ENCODE measurements at places on chromosomes 4 and X.
A peak's percentile ranks its signal among the peaks of the same experiment; 100 is the strongest.

DNA sequence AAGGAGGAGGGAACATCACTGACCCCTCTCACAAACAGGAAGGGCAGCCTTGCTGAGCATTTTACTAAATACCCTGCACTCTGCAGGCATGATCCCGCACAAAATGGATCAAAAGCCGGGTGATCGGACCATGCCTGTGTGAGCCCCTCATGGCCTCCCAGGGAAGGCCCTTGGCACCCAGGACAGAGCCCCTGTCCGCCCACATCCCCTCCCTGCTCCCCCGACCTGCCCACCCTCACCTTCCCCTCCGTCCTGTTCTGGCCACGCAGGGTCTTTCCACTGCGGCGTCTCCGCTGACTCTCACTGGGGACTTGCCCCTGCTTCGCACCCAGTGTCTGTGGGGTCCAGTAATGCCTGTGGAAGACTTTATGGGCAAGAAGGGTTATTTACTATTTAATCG lies 105.0 kb downstream of the HMX1 start:
- DNase-seq: no peak

DNA sequence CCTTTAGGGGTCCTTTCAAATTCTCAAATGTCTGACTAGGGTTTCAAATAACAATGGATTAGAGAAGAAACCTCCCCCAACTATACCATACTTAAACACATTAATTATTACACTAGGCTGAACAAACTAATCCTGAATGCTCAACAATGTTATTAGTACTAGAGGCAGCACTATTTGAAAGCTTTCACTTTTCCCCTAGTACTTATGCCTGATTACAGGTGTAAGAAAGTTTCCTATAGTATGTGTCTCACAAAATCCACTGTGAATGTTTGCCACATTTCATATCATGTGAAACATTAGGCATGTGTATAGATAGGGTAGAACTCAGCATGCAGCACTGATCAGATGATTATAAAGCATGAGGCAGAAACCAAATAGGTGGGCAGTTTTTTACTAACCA lies 336.2 kb downstream of the ZNF674 start:
- DNase-seq: no peak

DNA sequence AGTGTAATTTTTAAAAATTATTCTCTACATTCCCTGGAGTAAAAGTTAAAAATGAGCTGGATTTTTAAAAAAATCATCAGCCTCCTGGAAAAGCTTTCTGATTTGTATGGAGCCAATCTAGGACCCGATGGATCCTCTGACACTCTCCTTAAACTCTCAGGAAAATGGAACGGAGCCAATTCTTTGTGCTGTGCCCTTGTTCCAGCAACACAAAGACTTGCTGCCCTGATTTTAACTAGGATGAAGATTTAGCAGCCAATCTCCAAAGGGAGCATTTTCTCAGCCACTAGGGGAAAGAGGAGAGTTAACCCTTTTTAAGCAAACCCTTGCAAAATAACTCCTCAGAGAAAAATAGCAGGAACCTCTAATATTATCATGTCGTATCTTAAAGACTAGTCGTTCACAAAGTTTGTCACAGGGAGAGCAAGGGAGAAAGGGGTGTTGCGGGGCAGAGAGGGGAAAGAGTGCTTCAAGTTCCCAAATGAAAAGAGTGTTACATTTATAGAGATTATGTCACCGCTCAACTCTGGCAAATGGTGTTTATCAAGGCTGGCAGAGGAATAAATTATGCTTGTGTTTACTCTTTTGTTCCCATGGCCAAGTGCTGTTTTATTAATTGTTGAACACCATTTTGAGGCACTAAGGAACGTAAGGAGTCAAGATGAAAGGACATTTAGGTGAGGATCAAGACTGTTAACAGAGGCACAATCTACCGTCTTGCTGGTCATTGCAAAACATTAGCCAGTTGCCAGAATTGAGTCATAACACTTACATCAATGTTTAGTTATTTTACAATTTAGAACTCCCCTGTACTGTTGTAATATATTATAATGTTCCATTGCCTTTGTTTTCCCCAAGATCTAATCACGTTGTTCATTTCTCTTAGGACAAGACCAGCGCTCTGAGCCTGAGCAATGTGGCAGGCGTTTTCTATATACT lies 250.7 kb downstream of the THOC2 start:
- no peak for DNase-seq

DNA sequence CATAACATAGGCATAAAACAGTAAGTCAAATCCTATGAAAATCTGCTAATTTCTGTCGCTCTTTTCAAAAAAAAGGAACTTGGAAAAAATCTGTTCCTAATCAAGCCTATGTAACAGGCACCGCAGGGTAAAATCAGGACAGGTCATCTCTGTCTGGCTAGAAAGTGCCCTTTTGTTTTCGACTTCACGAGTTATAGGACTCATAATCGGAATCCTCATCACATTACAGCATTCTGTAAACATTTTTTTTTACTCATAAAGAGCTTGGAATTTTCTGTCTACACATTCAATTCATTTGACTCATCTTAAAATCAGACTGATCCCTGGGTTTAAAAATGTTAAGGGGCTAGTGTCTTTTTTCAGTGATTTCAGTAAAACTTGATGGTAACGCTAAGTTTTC lies 181.7 kb upstream of the TBC1D9 start:
- no peak for DNase-seq

- DNase-seq: no peak
Measured at GRCh38 chr4:7127576-7127975, 59.7 kb upstream of the GRPEL1 start.

DNA sequence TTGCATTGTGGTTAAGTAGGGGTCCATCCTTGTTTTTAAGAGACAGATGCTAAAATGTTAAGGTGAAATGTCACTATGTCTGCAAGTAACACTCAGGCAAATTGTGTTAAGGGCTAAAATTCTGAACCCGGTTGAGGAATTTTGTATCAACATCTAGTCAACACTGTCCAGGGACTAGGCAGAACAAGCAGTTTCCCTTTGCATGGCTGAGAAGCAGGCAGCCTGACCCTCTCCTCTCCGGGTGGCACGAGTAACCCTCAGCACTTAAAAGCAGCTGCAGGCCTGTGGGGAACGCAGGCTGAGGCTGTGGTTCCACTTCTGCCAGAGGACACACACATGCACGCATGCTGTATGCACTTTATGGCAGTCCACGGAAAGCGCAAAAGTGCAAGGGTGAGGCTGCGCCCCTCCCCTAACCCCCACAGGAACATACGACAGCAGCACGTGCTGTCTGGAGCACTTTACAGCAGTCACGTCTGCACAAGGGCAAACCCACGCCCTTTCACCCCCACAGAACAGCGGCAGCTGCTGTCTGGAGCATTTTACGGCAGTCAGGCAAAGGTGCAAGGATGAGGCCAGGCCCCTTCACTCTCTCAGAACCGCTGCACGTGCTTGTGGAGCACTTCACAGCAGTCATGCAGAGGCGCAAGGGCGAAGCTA lies 619 bp upstream of the MPC1L start:
- DNase-seq: no peak

DNA sequence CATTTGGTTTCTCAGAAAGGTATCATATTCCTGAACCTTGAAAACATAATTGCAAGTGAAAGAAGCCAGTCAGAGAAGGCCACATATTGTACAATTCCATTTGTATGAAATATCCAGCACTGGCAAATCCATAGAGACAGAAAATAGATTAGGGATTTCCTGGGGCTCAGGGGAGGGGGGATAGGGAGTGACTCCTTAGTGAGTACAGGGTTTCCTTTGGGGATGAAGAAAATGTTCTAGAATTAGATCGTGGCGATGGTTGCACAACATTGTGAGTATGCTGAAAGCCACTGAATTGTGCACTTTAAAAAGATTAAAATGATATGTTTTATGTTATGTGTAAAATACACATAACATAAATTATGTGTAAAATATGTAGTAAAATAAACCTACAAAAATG lies 10.3 kb downstream of the XPNPEP2 start:
- DNase-seq: no peak

GRCh38 chrX:96568071-96568470 lies 116.6 kb upstream of the DIAPH2 start:
- DNase-seq: no peak

DNA sequence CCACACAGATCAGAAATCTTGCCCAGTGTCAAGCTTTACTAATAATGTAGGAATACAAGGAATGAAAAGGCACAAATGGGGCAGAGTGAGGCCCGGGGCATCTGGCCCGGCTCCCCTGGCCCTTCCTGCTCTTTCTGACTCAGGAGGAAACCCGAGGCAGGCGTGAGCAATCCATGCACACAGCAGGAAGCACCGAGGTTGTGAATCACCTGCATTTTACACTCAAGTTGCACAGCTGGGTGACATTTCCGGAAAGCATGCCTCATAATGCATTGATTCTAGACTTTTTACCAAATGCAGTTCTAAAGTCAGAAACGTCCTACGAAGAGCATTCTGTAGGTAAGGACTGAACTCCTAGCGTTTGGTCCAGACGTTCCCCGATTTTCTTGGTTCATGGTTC lies 38.9 kb downstream of the PRIMPOL start:
- DNase-seq: no peak

DNA sequence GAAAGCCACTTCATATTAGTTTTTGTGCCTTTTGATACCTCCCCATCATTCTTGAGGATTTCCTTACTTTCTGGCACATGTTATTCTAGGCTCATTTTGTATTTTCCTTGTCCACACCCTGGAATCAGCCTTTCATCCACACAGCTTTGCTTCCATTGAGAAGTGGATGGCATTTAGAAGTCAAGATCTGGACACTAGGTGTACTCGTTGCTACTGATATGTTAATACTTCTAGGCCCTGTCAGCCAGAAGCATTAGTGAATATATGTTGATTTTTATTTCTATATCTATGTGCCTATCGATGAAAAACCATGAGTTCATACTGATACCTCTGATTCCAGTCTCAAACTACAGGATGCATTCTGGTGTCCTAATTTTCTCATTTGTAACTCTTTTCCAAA lies 73.2 kb downstream of the ARHGAP24 start:
- no peak for DNase-seq

- no peak for DNase-seq
Measured at GRCh38 chrX:24117258-24117657, 32.3 kb upstream of the ZFX start.

- peak; percentile 22 for DNase-seq
Measured at GRCh38 chr4:8401665-8402064, 38.9 kb downstream of the ACOX3 start.

DNA sequence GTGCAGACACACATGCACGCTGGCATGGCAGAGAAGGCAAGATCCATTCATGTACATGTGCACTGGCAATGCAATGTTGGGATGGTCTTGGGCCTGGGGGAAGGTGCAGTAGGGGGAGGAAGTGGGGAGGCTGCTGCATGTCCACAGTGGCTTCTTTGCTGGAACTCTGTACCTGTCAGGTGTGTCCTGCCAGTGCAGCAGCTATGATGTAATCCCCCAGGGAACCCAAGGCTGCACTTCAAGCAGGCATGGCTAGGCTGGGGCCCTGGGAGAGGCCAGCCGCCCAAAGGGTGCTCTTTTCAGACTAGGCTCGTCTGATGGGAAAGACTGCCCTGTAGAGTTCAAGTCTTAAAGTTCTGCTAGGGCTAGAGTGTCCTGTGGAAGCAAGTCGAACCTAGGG lies 1304.0 kb downstream of the FAM133A start:
- DNase-seq: no peak

DNA sequence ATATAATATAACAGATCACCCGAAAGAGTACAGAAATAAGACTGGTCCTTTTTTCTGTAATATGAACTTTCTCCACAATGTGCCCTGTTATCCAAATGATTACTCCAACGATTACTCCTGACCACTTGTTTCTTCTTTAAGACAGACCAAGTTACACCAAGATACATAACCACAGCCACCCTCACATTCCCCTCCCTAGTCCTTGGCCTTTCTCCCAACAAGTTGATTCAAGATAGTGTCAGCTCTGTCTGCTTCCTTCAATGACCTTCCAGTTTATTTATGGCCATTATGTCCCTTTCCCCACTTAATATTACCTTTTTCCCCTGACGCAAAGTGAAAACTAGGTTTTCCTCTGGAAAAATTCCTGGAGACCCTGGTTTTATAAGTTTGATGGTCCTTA lies 397.2 kb downstream of the FAM47B start:
- DNase-seq: no peak

- peak; percentile 83 for DNase-seq
Measured at GRCh38 chrX:77785486-77786364, at the start of gene ATRX. ATRX (minus strand) TSS chrX:77786216; CDS start chrX:77786001, 215 bp downstream.

DNA sequence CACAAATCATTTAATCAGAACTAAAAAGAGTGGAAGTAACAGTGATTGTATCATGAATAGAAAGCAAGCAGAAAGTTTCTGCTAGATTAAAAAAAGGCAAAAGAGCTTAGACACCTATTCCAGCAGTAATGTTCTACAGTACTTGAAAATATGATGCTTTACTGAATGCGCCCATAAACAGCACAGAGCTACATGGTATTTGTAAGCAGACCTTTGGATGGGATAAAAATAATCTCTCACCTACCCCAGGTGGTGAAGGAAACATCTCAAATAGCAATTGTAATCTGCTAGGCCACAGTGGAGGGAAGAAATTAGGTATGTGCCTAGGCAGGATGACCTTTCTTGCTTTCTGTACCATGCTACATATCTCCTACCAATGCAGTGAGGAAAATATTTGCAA lies 280.9 kb upstream of the PRKX start:
- DNase-seq: no peak

DNA sequence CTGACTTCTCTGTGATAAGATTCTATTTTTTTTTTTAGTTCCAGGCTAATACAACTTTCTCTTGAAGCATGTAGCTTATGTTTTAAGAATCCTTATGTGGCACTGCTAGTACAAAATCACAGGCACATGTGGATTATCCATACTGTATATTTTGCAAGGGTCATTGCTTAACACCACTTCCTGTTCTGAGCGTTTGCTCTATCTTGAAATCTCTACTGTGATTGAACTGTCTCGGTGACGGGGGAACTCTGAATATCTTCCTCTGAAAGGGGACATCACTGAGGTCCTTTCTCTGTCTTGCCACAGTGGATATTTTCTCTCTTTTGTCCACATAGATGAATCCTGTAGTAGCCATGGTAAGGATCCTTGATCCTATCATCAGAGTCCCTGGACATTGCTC lies 2.1 kb upstream of the WFS1 start:
- no peak for DNase-seq

DNA sequence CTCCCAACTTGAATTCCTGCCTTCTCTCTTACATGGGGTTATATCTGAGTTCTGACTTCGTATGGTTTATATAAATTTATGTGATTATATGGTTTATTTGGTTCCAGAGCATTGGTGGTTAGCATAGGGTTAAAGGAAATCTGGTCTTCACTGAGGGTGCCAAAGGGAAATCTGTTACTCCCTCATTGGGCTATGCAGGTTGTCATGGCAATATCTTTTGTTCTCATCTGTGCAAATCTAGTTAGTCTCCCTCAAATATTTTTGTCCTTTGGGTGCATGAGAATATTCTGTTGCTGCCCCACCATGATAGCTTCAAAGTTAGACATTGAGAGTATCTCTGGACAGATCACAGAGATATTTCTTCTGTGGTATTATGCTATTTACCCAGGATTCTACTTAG lies 71.8 kb upstream of the OTUD4 start:
- DNase-seq: no peak

DNA sequence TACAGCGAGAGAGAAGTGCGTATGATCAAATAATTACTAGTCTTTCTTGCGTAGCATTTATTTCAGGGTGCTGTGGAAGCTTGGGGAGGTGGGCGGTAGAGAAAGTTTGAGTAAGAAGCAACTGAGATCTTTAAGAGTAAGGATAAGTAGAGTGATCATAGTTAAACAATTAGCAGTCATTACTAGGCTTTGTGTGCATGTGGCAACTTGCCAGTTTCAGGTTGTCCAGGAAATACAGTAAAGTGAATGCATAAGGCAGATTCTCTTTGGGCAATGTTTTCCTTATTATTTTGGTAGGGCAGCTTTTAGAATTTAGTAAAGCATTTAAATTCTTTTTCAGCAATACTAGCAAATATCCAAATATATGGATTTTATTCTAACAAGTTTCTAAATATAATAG lies 57.0 kb downstream of the HPGDS start:
- DNase-seq: no peak

GRCh38 chr4:147103403-147103946 lies 157.8 kb upstream of the TTC29 start:
- no peak for DNase-seq

Data from D341Med (cell line).